Amniotic stem cell (primary cell): ENCODE measurements at places on chromosomes 5 and 9.

DNA sequence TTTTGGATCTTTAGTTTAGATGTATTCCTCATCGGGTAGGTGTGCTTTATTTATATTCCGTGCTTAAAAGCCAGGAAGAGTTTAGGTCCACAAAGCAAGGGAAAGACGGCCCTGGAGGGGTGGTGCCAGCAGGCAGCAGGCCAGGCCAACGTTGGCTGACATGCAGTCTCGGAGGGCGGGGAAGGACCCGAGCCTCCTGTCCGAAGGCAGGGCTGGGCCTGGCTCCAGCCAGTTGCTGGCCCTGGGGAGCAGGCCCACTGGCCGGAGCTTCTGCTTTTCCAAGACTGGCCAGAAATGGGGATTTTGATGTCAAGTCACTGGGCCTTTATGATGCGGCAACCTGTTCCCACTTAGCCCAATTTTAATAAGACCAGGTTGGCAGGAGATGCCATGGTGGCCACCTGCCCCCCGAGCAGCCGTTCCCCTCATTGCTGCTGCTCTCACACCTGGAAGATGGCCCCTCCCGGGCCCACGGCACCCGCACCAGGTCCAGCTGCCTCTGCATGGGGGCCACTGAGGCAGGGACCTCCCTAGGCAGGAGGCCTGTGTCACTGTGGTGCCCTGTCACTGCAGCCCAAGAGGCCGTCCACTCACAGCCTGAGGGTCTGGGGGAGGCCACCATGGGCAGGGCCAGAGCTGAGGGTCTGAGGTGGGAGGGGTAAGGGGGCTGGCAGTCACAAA, 23.2 kb downstream of the LPCAT1 start:
- DNase-seq = no peak

DNA sequence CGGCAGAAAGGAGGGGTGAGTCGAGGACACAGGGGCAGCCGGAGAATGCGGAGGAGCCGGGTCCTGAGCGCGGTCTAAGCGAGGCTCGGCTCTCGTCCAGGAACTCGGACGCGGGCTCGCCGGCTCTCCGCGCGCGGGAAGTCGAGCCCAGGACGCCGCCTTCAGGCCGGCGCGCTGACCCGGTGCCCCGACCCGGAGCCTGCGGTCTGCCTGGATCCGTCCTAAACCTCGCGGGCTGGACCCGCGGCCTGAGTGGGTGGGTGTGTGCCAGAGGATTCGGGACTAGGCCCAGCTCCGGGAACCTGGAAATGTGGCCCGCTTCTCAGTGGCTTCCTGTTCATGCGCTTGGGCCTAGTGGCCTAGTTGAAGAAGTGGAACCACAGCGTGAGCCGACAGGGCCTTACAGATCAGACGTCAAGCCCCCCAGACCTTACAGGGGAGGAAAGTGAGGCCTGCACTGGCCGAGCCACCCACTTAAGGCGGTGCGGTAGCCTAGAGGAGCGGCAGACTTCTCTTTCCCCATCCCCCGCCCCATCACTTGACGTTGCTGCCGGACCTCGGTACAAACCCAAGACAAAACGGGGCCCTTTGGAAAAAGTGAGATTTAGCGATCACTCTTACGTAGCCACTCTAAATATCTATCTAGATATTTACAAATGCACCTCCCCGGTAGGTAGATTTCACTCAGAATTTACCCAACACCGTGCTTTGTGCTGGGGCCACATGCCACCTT, 1.2 kb downstream of the CDKN2B-AS1 start:
- DNase-seq = no peak

GRCh38 chr5:128528637-128529255, 9.3 kb downstream of the FBN2 start:
- no peak for DNase-seq

DNA sequence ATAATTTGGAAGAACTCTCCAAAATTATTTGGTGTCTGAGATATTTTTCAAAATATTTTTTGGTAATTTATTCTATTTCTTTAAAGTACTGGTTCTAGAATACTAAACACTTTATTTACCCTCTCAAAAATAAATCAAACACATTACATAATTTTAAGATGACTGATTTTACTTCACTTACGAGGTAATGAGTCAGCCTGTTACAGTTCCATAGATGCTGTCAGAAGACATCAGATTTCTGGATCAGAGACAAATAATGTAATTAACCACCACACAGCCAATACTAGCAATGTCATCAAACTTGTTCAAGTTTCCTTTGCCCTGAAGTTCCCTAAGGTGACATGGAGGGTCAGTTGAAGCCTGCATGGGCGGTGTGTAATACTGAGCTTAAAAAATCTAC, 106.1 kb upstream of the CDH9 start:
- DNase-seq = no peak

DNA sequence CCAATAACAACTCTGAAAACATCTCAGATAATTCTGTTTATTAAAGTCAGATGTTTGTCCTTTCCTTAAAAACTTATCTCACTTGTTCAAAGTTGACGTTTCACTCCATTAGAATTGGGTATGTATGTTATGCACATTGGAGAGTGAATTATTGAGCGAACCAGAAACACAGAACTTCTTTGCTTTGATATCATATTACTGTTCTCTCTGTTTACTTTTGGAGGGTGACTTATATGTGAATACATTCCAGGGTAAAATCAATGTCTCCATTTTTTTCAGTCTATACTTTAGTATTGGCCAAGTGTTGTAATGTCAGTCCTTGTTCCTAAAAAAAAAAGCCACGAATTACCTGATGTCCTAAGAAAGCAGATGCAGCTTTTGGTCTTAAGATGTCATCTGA, 307.4 kb downstream of the CSNK1G3 start:
- no peak for DNase-seq

DNA sequence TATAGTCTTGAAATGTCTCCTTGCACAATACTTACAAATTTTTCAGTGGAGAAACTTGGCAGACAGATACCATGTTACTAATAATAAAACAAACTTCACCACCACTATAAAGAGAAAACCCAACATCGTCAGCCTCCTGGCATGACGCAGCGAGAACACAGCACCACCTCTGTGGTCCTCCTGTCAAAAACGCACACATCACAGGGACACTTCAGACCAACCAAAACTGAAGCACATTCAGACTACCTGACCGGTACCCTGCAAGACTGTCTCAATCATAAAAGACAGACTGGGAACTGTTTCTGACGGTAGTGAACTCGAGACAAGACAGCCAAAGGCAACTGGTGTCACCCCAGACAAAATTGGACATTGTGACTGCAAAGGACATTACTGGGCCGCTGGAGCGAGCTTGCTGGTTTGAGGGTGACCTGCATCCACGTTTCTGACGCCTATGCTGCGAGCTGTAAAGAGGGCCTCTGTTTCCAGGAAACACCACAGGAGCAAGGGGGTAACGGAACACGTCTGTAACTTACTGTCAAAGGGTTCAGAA, 34.4 kb downstream of the NSUN2 start:
- DNase-seq = no peak

DNA sequence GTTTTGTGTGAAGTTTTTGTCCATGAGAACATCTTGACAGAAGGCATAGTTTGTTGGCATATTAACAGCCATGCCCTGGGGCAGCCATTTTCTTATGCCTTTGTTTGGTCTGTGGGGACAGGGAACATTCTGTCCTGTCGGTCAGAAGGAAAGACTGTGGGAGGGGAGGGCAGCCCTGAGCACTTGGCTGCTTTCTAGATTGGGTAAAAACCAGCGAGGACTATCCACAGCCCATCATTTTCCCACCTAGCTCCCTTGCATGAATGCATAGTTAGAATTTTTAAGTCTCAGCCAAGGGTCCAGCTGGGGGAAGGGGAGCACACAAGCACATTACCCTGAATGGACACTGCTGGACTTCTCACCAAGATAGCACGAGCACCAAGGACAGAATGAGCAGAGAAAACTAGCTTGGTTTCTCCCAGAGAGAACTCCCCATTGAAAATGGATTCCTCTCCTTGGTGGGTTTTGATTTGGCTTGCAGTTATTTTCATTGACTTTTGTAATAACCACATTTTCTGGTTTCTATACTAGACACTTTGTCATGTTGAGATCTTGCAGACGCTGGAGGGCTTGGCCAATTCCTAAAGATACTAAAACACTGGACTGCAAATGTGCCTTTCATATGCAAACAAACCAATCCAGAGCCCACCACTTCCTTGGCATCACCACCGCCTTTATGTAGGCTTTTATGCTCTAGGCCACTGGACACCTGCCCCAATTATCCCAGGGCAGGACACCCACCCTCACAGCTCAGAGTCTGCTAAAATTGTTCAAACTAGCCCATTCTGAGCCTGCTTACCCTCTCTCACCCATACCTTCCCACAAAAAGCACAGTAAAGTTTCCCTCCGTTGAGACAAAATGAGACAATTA, 129.9 kb downstream of the BOD1 start:
- DNase-seq = no peak

GRCh38 chr9:3721096-3721495, 195.3 kb upstream of the RFX3 start:
- no peak for DNase-seq

DNA sequence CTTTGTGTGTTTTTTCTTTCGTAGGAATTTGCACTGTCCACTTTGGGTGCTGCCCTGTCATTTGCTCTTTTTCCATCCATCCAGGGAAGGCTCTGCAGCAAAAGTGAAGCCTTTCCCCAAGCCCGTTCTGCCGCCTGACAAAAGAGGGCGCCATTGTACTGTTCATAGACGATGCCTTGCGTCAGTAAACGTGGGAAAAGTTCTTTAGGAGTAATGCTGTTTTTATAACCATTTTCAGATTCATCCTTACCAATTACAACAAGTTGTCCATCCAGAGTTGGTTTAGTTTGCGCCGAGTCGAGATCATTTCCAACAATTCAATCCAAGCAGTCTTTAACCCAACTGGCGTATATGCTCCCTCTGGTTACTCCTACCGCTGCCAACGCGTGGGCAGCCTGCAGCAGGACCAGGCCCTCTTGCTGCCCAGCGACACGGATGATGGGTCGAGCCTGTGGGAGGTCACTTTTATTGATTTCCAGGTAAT, 34.3 kb upstream of the RPS23 start:
- peak; percentile 67 for DNase-seq

- no peak for DNase-seq
Observed at GRCh38 chr5:172972552-172972951, 11.0 kb upstream of the ATP6V0E1 start.

- DNase-seq = no peak
Observed at GRCh38 chr5:150740992-150741391, 17.8 kb downstream of the DCTN4 start.

GRCh38 chr9:2602704-2603116, 18.9 kb upstream of the VLDLR start:
- DNase-seq = no peak

- no peak for DNase-seq
Observed at GRCh38 chr5:115084246-115084793, 85.4 kb downstream of the TRIM36 start.

GRCh38 chr5:74673011-74673790, 11.8 kb upstream of the HEXB start:
- DNase-seq = peak; percentile 19

DNA sequence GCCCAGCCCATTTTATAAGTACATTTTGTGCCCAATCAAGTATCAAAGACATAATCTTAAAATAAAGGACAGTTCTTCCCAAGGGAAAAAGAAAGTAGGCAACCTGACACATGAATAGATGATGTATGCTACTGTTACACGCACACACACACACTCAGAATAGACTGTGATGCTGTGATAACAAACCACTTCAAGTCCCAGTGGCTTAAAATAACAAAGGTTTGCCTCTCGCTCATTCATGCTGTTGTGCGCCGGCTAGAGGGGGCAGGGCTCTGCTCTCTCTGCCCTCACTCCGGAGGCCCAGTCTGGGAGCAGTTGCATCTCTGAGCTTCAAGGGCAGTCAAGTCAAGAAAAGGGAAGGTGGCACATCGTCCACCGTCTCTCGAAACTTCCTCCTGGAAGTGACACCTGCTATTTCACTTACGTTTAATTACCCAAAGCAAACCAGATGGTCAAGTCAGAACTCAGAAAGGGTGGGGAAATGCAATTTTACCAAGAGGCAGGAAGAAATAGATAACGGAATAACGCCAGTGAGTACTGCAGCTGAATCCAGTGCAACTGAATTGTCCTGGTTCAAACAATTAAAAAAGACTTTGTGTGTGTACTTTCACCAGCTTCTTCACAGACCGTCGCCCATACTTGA, 43.3 kb downstream of the ANKRD33B start:
- no peak for DNase-seq

- no peak for DNase-seq
Observed at GRCh38 chr5:59061377-59061776, 478.5 kb downstream of the RAB3C start.

GRCh38 chr9:103627731-103628130, 466.4 kb upstream of the SMC2 start:
- DNase-seq = no peak

- peak; percentile 30 for DNase-seq
Observed at GRCh38 chr5:71778678-71779276, 59.7 kb downstream of the CARTPT start.

DNA sequence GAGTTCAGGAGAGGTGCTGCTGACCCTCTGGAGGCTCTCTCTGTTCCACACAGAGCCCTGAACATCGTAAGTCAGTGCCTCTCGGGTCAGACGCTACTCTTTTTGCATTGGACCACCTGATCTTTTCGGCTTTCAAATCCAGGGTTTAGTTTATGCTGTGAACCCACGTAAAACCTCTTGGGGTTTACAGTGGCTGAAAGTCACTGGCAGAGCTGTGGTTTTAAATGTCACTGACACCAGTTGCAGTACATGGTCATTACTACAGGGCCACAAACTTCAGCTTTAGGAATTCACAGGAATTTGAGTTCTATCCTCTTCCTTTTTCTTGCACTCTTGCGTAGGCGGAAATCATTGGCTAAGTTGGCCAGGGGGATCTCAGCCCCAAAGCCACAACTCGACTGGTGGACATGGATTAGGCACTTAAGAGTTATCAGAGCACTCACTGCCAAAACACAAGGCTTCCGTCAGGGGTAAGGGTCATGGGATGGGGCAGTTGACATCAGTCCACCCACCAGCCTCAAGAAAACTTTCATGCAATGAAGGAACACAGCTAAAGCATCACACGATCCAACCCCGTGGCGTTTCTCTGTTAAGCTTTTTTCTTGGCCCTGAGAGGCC, 76.9 kb downstream of the SFXN1 start:
- DNase-seq = no peak

DNA sequence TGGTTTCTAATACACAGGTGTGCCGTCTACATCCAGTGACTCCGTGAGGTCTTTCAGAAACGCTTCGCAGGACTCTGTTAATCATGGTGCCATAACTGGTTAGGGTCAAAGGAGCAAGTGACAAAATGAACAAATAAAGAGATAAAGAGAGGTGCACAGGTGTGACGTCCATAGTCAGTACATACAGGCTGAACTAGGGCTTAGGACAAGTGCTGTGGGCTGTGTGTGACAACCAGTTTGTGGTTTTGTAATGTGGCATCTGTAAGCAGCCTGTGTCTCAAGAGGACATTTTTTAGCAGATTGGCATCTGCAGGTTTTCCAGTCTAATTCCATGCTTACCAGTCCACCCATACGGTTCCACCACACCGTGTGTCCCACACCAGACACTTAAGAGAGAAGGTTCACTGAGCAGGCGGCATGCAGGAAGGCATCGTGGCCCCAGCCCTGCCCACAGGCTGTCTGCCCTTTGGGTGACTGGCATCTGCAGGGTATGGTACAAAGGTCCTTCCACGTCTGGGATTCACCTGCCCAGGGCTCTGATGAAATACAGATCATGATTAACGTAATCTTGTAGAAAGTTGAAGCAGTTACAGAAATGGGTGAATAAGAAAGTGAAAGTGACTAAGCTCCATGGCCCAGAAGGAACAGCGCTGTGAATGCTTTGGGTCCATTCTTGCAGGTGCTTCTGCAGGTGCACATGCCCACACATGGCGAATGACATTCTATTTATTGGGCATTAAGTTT, 26.9 kb downstream of the SRD5A1 start:
- DNase-seq = no peak

GRCh38 chr5:157026789-157027424, 32.0 kb downstream of the HAVCR1 start:
- no peak for DNase-seq
